ENCODE measurements at places on chromosomes 6 and 20. TPM values are rescaled to one million over a fixed set of nuclear protein-coding genes. Genes with fewer than 3 reads are reported as not detected.

Gene IL17F
- polyA plus RNA-seq = not detected

GRCh38 chr20:8664778-8665177 is 404.1 kb upstream of the PLCB4 start:
- DNase-seq = no peak

Gene TNF
- 0.24 TPM for polyA plus RNA-seq

- DNase-seq = peak; percentile 55
Measured at GRCh38 chr6:159973406-159973805, 4.5 kb downstream of the IGF2R start.

Gene SLC52A3
- 0.47 TPM for polyA plus RNA-seq

Gene CDH4
- polyA plus RNA-seq = 0.75 TPM

DNA sequence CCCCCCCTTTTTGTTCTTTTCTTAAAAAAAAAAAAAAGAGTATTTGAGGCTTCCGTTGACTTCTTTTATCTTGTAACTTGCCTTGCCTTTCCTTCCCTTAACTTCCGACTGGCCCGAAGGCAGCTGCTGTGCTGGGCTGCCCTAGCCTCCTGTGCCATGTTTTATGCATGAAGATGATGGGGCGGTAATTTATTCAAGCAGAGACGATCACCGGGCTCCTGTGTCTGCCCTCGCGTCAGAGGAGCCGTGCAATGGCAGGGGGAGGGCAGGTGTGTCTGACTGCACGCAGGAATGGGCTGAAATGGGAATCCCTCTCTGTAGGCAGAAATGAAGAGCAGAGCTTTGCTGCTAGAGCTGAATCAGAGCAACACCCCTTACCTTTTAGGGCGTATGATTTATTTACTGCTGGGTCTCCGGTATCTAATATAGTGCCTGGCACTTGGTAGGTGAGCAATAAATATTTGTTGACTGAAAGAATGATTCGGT is 106.3 kb upstream of the RIPOR2 start:
- no peak for DNase-seq

Gene EFCAB8
- 0.16 TPM for polyA plus RNA-seq

- DNase-seq = peak; percentile 37
Measured at GRCh38 chr20:58342104-58342945, 32.8 kb downstream of the RAB22A start.

- no peak for DNase-seq
Measured at GRCh38 chr6:122005661-122006060, 393.8 kb upstream of the HSF2 start.

Gene LINC00237
- 0.60 TPM for polyA plus RNA-seq

GRCh38 chr6:7201444-7201731 is 93.6 kb downstream of the RREB1 start:
- no peak for DNase-seq

Gene RIMS4
- polyA plus RNA-seq = 9.7 TPM

Data from muscle of back (tissue), 13 donors.